ENCODE measurements at places on chromosomes 7 and 10.

GRCh38 chr7:17407229-17407628 lies 108.8 kb downstream of the AHR start:
- no peak for DNase-seq

DNA sequence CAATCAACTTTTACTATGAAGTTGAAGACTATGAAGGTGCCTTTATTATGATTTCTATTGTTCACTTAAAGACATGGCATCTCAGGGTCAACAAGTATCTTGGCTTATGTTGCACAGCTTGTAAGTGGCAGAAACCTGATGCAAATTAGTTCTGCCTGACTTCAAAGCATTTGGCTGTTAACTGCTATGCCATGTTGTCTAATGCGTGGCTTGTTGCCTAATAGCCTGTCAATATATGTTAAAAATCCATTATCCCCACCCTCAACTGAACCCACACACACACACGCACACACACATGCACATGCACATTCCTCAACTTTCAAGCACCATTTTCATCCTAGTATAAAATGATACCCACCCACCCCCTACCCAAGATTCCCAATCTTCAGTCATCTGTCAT lies 217.1 kb downstream of the NRG3 start:
- no peak for DNase-seq

DNA sequence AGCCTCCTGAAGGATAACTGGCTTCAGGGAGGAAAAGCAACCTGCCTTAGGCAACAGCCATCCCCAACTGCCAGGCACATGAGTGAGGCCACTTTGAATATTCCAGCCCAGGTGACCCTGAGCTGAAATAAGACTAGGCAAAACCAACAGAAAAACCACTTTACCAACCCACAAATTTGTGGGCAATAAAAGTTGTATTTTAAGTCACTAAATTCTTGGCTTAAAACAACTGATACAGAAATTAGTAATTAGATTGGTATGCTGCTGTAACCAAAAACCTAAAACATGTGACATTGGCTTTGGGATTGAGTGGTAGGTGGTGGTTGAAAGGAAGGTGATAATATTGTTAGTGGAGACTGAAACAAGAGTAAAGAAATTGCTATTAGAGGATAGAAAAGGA lies 39.9 kb downstream of the ABCB4 start:
- DNase-seq, result no peak

- DNase-seq, result peak; percentile 23
These were observed 20.6 kb downstream of the HYAL4 start for GRCh38 chr7:123865517-123866117.

GRCh38 chr7:130297628-130298543 lies 4.9 kb downstream of the CPA4 start:
- no peak for DNase-seq

DNA sequence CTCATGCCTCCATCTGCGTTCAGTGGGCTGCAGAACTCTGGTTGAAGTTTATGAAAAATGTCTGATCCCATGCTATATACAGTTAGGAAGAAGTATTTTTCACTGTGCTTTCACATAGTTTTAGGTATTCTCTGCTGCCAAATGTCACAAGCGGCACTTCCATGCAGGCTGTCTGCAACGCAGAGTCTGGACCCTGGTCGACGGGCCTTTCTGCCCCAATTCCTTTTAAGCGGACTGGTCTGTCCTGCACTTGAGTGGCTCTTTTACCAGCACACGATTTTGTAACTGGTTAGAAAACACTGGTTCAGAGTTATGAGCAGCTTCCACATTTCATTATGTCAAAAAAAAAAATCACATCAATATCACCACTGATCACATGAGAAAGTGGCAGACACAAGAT lies 143.0 kb downstream of the DIP2C start:
- no peak for DNase-seq

- DNase-seq, result peak; percentile 16
These were observed 578 bp downstream of the CACUL1 start for GRCh38 chr10:118754229-118754555.

- DNase-seq, result no peak
These were observed 3.0 kb upstream of the NANOS1 start for GRCh38 chr10:119026301-119027110.

Measured in activated T-cell treated with anti-CD3 and anti-CD28 coated beads for 4 hours (primary cell).